IMR-90 (cell line): ENCODE measurements at places on chromosomes 11 and 22. TPM values are rescaled to one million over a fixed set of nuclear protein-coding genes. Genes with fewer than 3 reads are reported as not detected.

DNA sequence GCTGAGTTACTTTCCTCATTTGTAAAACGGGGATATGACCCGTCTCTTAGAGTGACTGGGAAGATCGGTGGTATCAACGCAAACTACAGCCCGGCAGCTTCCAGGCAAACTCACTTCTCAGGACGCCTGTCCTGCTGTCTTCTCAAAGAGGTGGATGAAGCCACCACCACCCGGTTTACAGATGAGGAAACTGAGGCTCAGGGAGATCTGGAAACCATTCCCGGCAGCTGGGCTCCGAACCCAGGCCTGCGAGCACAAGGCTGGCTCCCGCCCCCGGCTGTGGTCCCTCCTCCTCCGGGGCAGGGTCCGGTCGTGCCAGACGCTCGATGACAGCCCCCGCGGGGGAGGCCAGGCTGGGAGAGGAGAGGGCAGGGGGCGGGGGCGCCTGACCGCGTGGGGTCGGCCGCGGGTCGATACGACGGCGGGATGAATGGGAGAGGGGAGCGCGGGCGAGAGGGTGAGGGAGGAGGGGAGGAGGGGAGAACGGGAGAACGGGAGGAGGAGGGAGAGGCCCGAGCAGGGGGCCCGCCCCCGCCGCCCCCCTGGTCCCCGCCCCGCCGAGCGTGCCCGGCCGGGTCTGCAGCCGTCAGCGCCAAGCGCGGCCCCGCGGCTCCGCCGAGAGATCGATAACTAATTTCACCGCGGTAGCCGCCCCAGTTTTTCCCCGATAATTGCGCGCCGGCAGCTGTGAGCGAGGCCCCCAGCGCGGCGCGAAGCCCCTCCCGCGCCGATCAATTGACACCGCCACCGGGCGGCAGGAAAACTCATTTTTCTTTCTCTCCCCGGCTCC lies 14.0 kb downstream of the IGLL1 start:
- no peak for DNase-seq

DNA sequence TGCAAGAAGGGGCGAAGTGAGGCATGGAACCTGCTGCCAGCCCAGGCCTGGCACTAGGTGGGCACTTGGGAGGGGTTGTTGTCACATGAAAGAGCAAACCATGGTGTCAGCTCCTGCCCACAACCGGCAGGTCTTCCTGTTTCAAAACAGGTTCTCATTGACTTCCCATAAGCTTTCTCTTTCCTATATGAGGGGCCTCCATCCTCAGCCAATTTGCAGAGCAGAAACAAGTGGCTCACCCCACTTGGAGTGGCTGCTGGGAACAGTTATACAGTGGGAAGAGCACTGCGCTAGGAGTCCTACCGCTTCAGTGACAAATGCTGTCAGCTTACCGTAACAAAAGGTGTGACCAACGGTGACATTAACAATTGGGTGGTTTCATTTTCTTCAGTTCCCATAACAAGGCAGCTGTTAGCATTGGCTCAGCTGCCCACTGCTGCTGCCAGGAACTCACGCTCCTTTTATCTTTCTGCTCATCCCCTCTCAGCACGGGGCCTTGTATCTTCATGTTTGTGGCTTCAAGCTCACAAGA lies 10.2 kb upstream of the SSTR3 start:
- no peak for DNase-seq

DNA sequence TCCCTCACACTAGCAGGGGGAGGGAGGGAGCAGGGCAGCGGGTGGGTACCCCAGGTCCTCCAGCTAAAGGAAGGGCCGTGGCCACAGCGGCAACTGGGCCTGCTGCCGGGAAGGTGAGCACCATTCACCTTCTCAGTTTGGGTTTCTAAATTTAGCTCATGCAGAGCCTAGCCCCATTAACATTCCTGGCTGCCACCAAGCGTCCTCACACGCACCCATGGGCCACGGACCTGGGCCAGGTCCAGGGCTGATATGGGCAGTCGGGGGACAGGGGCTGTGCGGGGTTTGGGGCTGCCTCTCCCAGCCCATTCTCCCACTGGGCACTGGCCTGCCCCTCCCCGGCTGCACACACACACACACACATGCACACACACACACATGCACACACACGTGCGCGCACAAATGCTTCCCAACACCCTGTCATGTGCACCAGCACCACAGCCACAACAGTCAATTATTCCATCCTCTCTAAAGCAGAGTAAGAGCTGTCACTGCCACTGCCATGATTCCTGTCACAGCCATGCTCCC lies 28.7 kb downstream of the SYT7 start:
- no peak for DNase-seq

GRCh38 chr11:34256626-34257025 lies 101.2 kb downstream of the ABTB2 start:
- no peak for DNase-seq

- DNase-seq = no peak
These were observed 516.9 kb downstream of the CNTN5 start for GRCh38 chr11:99537681-99538080.

DNA sequence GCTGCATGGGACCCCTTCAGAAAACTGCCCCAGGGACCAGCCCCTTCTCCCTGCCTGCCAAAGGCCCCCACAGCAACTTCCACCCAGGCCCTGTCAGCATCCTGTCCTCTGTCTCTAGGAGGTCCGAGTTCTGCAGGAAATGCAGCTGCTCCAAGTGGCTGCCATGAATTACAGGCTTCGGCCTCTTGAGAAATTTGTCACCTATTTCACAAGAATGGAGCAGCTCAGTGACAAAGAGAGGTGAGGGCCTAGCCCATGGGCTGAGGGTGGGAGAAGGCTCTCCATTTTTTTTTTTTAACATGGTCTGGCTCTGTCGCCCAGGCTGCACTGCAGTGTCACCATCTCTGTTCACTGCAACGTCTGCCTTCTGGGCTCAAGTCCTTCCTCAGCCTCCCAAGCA lies 7.3 kb downstream of the RGL4 start:
- no peak for DNase-seq

- no peak for DNase-seq
These were observed 16.2 kb upstream of the OR10V1 start for GRCh38 chr11:59729834-59730233.

DNA sequence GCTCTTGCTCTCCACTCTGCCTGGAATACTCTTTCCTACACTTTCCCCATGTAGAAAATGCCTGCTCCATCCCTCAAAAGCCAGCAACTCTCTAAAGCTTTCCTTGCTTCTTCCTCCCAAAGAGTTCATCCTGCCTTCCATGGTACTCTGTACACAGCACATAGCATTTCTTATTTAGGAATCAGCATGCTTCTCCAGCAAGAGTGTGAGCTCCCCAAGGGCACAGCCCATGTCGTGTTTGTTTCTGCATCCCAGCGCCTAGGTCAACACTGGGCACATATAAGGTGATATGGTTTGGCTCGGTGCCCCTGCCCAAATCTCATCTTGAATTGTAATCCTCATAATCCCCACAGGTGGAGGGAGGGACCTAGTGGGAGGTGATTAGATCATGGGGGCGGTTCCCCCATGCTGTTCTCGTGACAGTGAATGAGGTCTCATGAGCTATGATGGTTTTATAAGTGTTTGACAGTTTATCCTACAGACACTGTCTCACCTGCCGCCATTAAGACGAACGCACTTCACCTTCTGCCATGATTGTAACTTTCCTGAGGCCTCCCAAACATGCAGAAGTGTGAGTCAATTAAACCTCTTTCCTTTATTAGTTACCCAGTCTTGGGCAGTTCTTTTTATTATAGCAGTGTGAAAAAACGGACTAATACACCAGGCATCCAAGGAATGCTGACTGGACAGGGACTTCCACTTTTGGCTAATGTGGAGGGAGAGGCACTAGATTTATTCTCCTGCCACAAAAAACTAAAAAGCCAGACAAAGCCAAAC lies 8.2 kb downstream of the VPS37C start:
- peak; percentile 70 for DNase-seq

GRCh38 chr11:97615546-97615945 lies 1225.7 kb downstream of the JRKL start:
- DNase-seq = no peak

DNA sequence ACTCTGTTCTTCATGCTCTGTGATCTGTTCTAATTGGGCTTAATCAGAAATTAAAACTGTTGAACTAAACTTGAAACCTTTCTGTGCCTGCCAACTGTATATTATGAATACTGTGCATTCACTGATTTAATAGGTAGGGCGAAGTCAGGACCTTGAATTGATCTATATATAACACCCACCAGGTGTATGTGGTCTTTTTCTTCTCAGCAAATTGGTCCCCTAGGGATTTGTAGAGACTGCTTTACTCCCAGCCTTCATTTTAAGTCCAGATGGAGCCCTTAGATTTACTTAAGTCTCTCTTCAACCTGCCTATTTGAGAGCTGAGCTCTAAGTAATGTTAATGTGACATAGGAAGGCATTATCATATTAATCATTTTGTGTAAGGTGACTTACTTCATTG lies 257.5 kb downstream of the TMEM135 start:
- no peak for DNase-seq

- no peak for DNase-seq
These were observed 6.5 kb downstream of the KREMEN1 start for GRCh38 chr22:29079218-29079901.

- no peak for DNase-seq
These were observed 232.0 kb upstream of the LUZP2 start for GRCh38 chr11:24264868-24265267.

GRCh38 chr11:35344681-35345574 lies 74.4 kb downstream of the SLC1A2 start:
- no peak for DNase-seq

DNA sequence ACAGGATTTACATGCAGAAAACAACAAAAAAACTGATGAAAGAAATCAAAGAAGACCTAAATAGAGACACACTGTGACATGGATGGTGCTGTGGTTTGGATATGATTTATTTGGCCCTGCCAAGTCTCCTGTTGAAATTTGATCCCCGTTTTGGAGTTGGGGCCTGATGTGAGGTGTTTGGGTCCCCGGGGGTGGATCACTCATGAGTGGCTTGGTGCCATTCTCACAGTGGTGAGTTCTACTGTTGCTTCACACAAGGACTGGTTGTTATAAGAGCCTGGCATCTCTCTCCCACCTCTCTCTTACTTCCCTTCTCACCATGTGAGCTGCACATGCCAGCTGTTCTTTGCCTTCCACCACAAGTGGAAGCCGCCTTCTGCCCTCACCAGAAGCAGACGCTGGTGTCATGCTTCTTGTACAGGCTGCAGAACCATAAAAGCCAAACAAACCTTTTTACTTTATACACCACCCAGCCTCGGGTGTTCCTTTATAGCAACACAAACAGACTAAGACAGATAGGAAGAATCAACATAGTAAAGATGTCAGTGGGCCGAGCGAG lies 7.8 kb upstream of the RTL6 start:
- no peak for DNase-seq

DNA sequence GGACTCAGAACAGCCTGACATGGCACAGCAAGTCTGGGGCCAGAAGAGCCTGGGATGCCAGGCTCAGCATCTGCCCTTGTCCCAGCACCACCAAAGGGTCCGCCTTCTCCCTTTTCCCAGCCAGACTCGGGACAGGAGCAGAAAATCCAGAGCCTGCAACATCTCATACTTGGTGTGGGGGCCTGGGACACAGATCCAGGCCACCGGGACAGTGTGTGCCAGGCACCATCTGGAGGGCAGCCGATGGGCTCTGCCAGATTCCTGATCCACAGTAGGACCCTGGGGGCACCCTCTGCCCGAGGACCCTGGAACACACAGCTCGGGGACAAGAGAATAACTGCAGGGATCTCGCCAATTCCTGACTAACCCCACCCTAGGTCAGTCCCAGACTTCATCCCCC lies 67.7 kb downstream of the PHF21B start:
- DNase-seq = no peak

DNA sequence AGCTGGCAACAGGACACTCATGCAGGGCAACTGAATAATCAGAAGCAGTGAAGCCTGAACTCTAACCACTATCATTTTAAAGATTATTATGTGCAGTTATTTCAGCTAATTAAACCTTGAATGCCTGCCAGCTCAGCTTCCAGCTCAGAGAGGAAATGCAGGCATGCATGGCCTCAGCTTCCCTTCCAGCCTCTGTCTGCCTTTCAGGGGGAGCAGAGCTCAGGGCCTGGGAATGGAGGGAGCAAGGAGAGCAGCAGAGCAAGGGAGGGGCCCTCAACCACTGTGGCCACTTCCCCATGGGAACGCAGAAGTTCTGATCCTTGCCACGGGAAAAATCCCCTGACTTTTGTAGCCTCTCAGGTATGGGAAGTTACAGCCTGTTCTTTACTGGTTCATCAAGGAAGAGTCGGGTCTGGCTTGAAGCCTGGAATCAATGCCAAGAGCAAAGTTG lies 32.5 kb upstream of the APLNR start:
- DNase-seq = no peak

The SLC22A6 gene
- total RNA-seq = not detected in 2 replicates

The LRP5 gene
- 10.4 and 11.1 TPM in 2 replicates for total RNA-seq

The MMP3 gene
- under 0.01 and 0.28 TPM in 2 replicates for total RNA-seq

The UEVLD gene
- total RNA-seq = 29.2 and 35.3 TPM in 2 replicates

The RIMBP3B gene
- 0.18 and 0.28 TPM in 2 replicates for total RNA-seq

The APOL5 gene
- under 0.01 and 0.18 TPM in 2 replicates for total RNA-seq

The FAR1 gene
- 89.4 and 119 TPM in 2 replicates for total RNA-seq
